Left lobe of liver (tissue), 2 donors: ENCODE measurements at places on chromosomes 1 and 21. TPM values are rescaled to one million over a fixed set of nuclear protein-coding genes. Genes with fewer than 3 reads are reported as not detected.

The LUZP1 gene
- 5.6 TPM for total RNA-seq

DNA sequence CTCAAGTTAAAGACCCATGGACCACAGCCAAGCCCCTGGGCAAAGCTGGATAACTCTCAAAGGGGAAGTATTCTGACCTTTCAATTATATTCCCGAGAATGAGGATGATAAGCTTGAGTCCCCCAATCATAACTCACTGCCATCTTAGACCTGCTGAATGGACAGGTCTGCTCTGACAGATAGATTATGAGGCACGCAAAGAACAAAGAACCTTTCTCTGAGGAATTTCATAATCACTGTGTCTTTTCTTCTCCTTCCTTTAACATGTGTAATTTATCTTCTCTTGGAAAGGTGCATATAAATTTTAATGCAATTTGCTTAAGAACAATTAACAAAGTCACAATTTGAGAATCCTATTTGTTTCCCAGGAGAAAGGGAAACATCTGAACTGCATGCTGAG, 22.0 kb downstream of the PIGM start:
- no peak for DNase-seq

GRCh38 chr1:215600258-215600792, 33.2 kb downstream of the KCTD3 start:
- DNase-seq, result no peak

GRCh38 chr1:15742339-15742801, at the start of gene TMEM82:
Gene TMEM82, plus strand, starts transcription at chr1:15742499. Its CDS starts 61 bp downstream, at chr1:15742560.
- peak; percentile 90 for DNase-seq

DNA sequence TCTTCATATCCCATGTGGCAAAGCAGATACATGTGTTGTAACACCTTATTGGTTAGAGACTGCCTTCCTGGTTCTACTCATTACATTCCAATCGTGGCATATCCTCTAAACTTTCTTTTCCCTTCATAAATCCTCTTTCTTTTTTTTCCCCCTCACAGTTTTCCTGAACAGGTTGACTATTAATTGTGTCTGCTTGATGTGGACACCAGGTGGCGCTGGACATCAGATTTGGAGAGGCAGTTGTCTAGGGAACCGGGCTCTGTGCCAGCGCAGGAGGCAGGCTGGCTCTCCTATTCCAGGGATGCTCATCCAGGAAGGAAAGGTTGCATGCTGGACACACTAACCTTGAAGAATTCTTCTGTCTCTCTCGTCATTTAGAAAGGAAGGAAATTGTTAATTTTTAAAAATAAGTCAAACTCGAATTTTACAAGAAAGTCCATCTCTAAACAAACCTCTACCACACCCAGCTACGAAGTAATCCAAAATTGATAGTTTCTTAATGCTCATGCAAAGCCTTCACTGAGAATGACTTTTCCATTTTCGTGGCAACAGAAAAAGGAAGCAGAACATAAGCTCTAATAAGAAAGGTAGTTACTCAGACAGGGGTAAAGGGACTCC, 59.4 kb upstream of the ASB17 start:
- DNase-seq, result peak; percentile 90

The LDLRAD2 gene
- total RNA-seq, result not detected

DNA sequence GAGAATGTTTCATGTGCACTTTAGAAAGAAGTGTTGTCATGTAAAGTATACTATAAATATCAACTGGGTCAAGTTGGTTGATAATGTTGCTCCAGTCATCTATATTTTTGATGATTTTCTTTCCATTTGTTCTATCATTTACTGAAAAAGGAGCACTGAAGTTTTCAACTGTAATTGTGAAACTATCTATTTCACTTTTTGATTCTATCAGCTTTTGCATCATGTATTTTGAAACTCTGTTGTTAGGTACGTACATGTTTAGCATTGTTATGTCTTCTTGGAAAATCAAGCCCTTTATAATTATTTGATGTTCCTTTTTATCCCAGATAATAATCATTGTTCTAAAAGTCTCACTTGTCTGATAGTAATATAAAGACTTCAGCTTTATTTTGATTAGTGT, 14.4 kb upstream of the HIVEP3 start:
- no peak for DNase-seq

GRCh38 chr1:242086706-242087105, 87.8 kb upstream of the MAP1LC3C start:
- no peak for DNase-seq

DNA sequence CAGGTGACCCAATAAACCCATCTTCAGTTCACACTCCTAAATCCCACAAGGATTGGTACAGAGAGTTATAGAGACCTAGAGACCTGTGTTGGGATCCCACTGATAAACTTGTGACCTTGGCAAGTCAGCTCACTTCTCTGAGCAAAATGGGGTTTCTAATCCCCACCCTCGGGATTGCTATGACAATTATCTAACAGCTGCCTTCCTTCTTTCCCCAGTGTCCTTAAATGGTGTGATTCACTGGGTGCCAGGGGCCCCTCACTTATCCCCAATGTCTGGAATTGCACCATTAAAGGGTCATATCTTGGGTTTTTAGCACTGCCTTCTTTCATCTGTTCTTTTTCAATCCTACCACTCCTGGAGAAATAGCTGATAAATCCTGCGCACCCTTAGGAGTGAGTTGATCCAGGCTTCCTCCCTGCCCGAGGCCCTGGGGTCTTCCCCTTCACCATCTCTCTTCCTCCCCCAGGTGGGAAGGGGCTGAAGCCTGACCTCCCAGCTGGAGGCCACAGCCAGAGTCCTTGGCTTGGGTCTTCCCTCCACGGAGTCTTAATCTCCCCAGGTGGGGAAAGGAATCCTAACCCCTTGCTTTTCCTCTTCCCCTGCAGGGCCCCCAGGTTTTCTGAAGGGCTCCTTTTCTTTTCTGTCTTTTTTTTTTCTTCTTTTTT, 39.7 kb downstream of the LACTBL1 start:
- DNase-seq, result no peak
